Substantia nigra (tissue), 51 donors: ENCODE measurements at places on chromosomes 5 and 9.
A peak's percentile ranks its signal among the peaks of the same experiment; 100 is the strongest.

DNA sequence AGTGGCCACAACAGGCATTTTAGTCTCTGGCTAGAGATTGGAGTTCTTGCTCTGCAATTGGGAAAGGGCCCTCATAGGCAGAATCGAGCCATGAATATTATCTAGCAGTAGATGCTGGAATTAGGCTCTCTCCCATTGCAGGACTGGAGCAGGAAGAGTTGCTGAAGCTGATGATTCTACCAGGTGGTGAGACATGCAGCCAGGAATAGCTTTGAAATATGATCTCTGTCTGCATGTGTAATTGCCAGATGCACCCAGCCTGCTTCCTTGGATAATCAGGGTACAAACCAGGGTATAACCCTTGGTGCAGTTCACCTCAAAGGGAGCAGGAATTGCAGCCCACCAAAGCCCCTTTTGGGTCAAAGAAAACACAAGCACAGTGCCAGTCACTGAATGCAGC lies 211.4 kb upstream of the FTMT start:
- DNase-seq: no peak

GRCh38 chr9:926976-927375 lies 49.5 kb upstream of the DMRT3 start:
- DNase-seq: no peak

- DNase-seq: no peak
Observed at GRCh38 chr9:125631391-125632085, 75.5 kb downstream of the MAPKAP1 start.

DNA sequence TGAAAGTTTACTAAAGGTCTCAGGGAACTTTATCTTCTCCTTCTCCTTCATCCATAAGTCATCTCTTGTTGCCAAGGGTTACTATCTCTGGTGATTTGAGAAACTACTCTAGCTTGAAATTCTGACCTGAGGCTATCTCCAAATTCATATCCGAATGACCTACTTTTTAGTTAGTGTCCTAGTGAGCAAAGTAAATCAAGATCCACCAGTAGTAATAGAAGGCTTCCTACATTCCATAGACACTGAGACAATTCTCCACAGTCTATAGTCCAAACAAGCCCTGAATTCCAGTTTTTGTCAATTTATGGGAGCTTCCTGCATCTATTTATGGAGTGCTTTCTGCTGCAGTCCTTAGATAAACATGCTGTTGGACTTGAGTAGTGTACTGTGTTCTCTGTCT lies 5.0 kb downstream of the IL7R start:
- DNase-seq: no peak

DNA sequence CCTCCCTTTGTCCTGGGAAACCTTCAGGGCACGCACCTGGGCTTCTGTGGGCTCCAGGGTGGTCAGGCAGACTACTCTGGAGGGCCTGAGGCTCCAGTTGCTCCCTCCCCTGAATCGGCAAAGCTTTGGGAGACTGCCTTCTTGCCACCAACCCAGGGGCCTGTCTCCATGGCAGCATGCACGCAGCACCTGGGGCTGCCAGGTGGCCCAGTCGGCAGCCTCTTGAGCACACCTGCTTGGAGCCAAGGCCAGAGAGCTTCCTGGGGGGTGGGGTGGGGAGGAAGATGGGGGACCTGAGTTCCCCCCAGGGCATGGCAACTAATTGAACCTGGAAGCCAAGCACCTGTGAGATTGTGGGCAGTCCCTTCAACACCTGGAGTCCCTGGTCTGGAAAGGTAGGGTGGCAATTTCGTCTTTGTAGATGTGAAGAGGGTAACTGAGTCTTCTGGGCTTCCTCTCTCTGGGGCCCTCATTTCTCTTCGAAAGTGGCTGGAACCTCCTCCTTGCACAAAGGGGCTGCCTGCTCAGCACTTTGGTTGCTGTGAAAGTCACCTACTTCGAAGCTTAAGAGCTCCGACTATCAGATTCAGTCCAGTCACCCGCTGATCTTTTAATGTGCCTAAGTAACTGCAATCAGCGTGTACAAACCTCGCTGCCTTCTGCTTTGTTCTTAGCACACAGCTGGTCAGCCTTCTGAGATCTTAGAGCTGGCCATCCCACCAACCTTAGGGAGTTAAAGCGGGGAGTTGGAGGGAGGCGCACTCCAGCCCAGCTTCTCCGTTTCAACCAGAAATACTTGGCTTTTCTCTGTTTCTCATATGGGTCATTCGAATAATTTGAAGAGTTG lies 4.0 kb downstream of the RNF183 start:
- no peak for DNase-seq

DNA sequence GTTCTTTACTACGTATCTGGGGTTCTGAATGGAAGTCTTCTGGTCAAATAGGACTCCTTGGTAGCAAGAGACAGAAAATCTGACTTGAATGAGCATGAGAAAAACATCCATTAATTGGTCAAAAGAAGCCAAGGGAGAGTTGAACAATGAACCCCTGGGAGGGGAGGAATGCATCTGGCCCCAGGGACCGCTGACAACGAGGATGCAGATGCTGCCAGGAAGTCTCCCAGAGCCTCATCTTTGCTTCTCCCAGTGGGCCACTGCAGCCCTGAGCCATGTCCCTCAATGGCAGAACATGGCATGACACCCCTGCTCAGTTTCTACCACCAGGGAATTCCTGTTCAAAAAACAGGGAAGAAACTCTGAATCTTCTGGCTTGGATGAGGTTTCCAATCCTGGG lies 50.5 kb upstream of the ICE1 start:
- no peak for DNase-seq

GRCh38 chr5:12399868-12400267 lies 495.6 kb upstream of the CTNND2 start:
- DNase-seq: no peak

GRCh38 chr5:74336297-74336696 lies 304.2 kb downstream of the ENC1 start:
- DNase-seq: no peak

DNA sequence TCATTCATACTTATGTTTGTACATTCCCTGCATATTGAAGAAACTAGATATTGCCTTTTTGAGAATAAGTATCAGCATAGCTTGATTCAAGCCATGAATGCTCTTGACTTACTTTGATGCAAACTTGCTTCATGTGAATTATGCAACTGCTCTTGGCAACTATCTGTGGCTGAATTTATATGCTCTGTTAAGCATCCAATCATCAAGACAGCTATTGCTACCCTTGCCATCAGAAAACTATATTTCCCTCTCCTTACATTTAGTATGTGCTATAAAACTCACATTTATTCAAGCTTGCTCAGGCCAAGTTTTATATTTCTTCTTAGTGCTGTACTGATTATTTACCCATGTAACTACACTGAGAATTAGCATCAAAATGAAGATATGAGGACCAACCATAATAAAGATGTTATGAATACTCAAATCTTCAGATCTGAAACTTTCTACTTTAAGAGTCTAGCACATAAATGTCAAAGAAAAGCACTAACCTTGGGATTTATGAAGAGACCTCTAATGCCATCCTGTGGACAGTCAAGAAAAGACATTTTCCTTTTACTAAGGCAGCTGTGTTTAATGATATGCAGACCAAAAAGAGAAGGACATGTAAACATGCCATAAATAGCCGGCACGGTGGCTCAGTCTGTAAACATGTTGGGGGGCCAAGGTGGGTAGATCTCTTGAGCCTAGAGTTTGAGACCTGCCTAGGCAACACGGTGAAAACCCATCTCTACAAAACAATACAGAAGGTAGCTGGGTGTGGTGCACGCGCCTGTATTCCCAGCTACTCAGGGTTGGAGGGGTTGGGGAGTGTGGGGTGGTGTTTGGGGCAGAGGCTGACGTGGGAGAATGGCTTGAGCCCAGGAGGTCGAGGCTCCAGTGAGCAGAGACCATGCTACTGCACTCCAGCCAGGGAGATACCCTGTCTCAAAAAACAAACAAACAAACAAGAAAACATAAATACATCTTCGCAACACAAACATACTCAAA lies 267.0 kb upstream of the TYRP1 start:
- DNase-seq: no peak

- no peak for DNase-seq
Observed at GRCh38 chr5:54793468-54794134, 191.8 kb downstream of the ESM1 start.

DNA sequence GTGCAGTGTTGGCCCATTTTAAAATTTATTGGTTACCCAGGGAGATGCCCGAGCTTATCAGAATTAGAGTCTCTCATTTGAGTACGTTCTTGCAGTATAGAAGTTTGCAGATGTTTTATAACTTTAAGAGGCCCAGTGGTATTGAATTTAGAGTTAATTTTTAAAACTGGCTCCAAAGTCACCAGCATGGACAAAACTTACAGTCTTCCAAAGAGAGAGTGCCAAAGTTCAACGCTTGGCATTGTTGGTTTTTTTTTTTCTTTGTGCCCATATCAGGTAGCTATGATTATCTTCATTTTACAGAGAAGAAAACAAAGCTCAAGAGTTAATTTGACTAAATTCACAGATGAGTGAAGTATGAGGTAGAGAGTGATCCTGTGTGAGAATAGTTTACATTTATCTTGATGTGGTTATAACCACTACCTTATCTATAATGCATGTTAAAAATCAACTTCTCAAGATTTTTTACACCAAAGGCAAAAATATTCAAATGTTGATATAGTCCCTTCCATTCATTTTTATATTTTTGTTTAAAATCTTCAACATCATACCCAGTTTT lies 273.7 kb upstream of the DMRT1 start:
- no peak for DNase-seq

DNA sequence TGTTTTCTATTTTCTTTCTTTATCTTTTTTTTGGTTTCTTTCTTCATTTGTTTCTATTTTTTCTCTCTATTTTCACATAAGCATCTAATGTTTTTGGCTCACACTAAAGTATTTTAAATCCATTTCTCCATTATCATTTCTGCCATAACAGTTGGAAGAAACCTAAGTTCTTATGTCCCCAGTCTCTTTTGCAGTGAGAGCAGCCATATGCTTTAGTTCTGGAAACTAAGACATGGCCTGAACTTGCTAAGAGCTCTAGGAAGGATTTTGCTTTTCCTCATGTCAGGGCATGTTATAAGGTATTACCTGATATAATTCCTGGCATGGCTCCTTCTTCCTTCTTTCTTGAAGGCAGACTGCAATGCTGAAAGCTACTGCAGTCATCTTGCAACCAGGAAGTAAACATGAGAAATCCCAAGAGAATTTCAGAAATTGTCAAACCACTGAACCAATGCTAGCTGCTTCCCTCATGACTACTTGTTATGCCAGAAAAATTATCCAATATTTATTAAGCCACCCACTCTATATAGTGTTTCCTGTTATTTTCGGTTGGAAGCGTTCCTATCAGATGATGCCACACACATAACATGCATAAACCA lies 171.1 kb downstream of the TAF11L14 start:
- no peak for DNase-seq

DNA sequence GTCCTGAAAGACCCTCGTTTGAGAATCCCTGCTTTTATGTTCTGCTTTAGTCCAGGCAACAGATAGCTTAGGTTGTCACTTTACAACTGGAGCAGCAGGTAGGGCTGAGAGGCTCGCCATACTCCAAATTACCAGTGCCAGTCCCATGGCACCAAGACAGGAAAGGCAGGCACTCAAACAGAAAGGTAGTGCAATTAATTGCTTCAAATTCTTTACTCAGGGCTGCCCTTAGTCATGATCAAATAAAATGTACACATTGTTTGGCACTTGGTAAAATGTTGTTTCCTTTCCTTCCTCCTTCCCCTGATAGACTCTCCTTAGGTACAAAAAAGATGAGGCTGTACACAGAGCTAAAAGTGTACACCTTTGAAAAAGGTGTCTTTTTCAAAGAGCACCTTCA lies 115.8 kb upstream of the CCDC152 start:
- no peak for DNase-seq

- no peak for DNase-seq
Observed at GRCh38 chr5:33612386-33612785, 171.6 kb downstream of the TARS1 start.

GRCh38 chr9:4792572-4793458 lies at the start of gene RCL1:
Gene RCL1, plus strand, starts transcription at chr9:4792944. Its CDS starts 148 bp downstream, at chr9:4793092.
- peak; percentile 98 for DNase-seq

DNA sequence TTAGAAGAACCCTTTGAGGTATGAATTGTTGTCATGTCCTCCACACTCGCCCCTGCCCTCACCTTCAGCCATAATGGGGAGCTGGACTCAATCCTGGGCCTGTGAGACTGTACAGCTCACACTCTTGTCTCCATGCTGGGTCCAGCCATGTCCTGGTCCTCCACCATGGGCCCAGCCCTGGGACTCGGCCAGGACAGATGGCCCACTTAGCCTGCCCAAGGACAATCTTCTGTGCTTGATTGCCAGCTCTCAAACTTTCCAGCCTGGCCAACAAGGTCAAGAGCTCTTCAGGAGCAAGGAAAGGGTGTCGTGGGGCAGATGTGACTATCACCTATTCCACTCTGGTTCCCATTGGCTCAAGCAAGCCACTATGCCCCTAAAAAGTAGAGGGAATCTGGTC lies 90.8 kb downstream of the HRH2 start:
- no peak for DNase-seq

GRCh38 chr9:70551396-70551795 lies 136.9 kb upstream of the KLF9 start:
- DNase-seq: no peak

GRCh38 chr5:16417398-16418074 lies 48.1 kb downstream of the ZNF622 start:
- DNase-seq: no peak

GRCh38 chr5:19616701-19617215 lies 371.2 kb downstream of the CDH18 start:
- DNase-seq: no peak

DNA sequence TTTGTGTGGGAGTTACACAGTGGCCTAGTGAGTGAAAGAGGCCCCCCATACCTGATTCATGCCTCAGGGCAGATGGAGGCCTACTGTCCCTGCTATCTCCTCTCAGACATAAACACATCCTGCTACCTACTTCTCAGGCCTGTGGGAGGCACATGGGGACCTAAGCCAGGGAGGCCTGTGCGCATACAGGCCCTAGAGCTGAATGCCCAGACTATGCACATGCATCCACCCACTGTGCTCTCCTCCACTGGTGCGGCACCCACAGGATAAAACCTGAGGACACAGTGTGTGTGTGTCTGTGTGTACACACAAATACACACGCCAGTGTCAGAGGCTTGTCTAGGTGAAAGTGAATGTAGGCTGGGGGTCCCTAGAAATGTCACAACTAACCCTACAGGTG lies 1.4 kb downstream of the PAX5 start:
- no peak for DNase-seq

DNA sequence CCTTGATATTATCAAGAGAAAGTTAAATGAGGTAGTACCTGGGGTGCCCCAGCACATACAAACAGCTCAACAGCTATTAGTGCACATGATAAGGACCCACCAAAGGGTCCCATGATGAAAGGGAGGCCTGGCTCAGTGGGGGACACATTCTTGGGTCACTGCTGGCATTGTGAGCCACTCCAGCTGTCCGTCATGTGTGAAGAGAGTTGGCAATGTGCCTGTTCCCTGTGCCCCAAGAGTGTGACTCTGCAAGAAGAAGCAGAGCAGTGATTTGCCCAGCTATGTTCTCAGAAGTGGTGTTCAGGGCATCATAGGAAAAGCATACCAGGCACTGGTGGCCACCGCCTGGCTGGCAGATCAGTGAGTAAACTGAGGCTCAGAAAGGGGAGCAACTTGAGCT lies 37.1 kb upstream of the TDRD7 start:
- no peak for DNase-seq

GRCh38 chr5:56658972-56659371 lies 156.4 kb upstream of the MAP3K1 start:
- no peak for DNase-seq

- no peak for DNase-seq
Observed at GRCh38 chr5:138743484-138743883, 9.7 kb upstream of the CTNNA1 start.
